Activated naive CD8-positive, alpha-beta T cell treated with anti-CD3 and anti-CD28 coated beads for 36 hours (primary cell): ENCODE measurements at places on chromosomes 4 and X. TPM values are rescaled to one million over a fixed set of nuclear protein-coding genes. Genes with fewer than 3 reads are reported as not detected.

The FABP2 gene
- not detected for total RNA-seq

The CT45A5 gene
- not detected for total RNA-seq

GRCh38 chr4:14887842-14888433 is 114.3 kb upstream of the CPEB2 start:
- DNase-seq, result no peak

DNA sequence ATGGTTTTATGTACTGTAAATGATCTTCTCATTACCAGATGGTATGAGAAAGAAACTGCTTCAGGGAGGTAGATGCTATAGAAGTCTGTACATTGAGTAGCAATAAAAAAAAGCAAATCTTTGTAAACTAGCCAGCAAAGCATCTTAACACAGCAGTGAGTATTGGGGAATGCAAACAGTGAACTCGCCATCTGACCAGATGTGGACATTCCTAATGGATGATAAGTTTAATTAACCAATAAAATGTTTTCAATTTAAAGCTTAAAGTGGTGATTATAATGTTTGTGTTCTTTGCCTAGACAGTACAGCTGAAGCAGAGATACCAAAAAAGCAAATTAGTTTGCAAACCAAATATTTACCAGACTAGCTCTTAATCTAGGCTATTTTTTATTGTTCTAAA is 1144.2 kb downstream of the FAT4 start:
- DNase-seq, result no peak

DNA sequence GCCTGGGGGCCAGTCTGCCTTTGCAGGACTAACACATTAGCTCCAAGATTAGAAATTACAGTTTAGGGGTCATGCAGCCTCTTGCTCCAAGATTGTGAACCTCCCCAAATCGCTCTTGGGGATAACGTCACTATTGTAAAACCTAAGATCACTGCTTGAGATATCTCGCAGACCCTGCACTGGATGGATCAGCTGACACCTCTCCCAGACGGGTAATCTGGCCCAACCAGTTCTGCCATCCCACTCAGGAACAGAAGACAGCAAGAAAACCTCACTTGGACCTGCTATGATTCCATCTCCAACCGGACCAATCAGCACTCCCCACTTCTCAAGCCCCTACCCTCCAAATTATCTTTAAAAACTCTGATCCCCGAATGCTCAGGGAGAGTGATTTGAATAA is 431.2 kb downstream of the GPM6A start:
- DNase-seq, result no peak

- no peak for DNase-seq
Observed at GRCh38 chr4:164948975-164949374, 28.5 kb downstream of the TRIM61 start.
